Fibroblast of pulmonary artery (primary cell): ENCODE measurements at places on chromosomes 11 and 22.

GRCh38 chr11:7016011-7016410 lies 4.1 kb downstream of the ZNF214 start:
- DNase-seq = no peak

GRCh38 chr11:88404391-88404790 lies 66.9 kb upstream of the CTSC start:
- no peak for DNase-seq

GRCh38 chr11:114026355-114026754 lies 33.2 kb upstream of the ZBTB16 start:
- DNase-seq = peak; percentile 55

DNA sequence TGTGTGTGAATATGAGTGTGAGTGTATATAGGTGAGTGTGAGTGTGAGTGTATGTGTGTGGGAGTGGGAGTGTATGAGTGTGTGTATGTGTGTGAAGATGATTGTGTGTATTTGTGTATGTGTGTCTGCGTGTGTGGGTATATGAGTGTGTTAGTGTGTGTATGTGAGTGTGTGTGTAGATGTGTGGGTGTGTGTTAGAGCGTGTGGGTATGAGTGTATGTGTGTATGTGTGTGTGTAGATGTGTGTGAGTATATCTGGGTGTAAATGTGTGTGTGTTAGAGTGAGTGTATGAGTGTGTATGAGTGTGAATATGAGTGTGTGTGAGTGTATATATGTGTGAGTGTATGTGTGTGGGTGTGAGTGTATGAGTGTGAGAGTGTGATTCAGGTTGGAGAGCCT lies 11.1 kb upstream of the LRRC10B start:
- DNase-seq = no peak
